ENCODE measurements at places on chromosomes 7 and 10. TPM values are rescaled to one million over a fixed set of nuclear protein-coding genes. Genes with fewer than 3 reads are reported as not detected.

GRCh38 chr7:2870471-2870931, 26.4 kb upstream of the GNA12 start:
- peak; percentile 38 for DNase-seq

DNA sequence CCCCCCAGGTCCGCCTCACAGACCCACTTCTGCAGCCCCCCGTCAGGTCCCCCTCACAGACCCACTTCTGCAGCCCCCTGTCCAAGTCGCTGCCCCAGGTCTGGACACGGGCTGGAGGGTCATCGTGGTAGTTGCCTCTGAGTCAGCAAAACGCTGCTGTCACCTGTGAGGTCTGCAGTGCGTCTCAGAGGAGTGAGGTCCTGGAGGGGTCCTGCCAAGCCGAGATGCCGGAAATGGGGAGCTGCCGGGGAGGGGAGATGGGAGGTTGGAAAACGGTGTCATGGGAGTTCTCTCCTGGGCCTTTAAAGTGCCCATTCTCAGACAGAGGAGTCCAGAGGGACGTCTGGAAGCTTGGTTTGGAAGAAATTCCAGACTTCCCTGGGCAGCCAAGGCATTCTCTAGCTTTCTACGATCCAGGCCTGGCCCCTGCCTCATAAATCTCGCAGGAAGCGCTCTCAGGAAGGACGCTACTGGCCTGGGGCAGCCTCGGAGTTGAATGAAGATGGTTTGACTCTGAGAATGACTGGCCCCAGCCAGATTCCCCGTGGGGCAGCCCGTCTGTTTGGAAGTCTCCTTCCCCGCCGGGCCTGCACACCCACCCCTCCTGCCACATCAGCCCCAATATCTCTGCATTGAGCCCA, 38.7 kb downstream of the CALML3 start:
- DNase-seq = no peak

GRCh38 chr10:74189999-74190421, 39.0 kb downstream of the ADK start:
- no peak for DNase-seq

Gene VDAC2
- total RNA-seq = 41.3 TPM

- no peak for DNase-seq
These were observed 196.0 kb upstream of the TMEM72 start for GRCh38 chr10:44715136-44715535.

Gene SPDYE1
- total RNA-seq = not detected

DNA sequence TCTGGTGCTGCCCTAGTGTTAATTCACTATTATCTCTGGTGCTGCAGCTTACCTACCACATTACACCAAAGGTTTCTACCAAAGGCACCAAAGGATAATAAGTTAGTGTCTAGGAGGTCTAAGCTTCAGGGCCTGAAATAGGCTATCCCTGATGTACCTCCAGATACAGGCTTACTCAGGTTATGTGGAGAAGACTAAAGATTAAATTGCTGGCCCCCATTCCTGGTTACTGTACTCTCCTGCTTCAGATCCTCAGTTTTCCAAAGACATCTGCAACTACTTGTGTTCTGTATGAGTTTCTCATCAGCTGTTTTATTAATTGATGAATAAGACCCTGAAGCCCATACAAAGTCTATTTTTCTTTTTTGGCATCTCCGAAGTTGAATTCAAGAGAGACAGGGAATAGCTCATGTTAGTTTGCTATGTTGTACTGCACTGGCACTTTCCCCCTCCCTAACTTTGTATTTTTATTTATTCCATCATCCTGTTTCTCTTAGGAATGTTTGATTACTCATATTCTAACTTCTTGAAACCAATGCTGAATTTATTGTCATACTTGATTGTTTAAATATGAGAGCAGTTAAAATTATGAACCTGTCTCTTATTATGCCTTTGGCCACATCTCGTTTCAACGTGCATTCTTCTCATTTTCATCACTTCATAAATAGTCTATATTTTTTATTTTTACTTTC, 85.9 kb downstream of the PON1 start:
- DNase-seq = no peak

Gene PTF1A
- total RNA-seq = not detected
